ENCODE measurements at places on chromosomes 2 and 18.

GRCh38 chr2:31675485-31675901 lies 94.8 kb upstream of the SRD5A2 start:
- no peak for DNase-seq

- no peak for DNase-seq
These were observed 34.0 kb downstream of the ACTR2 start for GRCh38 chr2:65261676-65262075.

GRCh38 chr2:118689456-118689855 lies 158.0 kb downstream of the EN1 start:
- no peak for DNase-seq

GRCh38 chr2:145777297-145777696 lies 1257.4 kb upstream of the ZEB2 start:
- no peak for DNase-seq

DNA sequence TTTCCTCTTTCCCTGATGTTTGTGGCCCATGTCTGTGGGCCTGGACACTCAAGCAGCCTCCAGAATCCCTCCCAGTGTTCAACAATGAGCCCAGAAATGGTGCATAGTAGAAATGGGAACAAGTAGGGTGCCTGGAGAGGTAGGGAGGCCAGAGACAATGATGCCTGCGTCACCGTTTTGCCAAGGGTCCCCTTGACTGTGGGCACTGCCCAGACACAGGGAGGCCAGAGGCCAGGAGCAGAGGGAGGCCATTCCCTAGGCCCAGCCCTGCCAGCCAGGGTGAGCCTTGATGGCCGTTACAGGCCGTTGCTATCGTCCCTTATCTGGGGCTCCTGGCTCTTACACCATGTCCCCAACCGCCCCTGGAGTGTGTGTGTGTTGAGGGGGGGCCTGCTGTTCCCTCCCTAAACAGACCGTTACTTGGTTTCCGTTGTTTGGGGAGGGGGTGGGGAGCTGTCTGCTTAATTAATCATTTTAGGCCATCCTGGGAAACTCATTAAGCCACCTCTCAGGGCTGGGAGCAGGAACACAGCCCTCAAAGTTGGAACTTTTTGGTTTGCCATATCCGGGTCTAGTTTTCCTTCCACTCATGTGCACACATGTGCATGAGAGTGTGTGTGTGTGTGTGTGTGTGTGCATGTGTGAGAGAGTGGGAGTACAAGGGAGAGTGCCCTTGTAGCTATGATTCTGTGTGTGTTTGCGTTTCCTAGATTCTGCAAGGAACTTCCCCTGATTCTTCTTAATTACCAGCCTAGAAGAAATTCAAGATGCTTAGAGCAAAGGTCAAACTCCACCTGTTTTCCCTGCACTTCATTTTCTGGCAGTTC lies 135.2 kb upstream of the HAAO start:
- DNase-seq = no peak

GRCh38 chr18:43578706-43579105 lies 301.4 kb upstream of the SYT4 start:
- no peak for DNase-seq

- no peak for DNase-seq
These were observed 43.4 kb upstream of the NEUROD1 start for GRCh38 chr2:181723731-181724130.

GRCh38 chr2:99787769-99788382 lies 298.1 kb upstream of the REV1 start:
- DNase-seq = no peak

GRCh38 chr18:62682371-62682770 lies 33.0 kb upstream of the PHLPP1 start:
- no peak for DNase-seq

GRCh38 chr18:58501066-58501896 lies 127.6 kb downstream of the ALPK2 start:
- DNase-seq = no peak

DNA sequence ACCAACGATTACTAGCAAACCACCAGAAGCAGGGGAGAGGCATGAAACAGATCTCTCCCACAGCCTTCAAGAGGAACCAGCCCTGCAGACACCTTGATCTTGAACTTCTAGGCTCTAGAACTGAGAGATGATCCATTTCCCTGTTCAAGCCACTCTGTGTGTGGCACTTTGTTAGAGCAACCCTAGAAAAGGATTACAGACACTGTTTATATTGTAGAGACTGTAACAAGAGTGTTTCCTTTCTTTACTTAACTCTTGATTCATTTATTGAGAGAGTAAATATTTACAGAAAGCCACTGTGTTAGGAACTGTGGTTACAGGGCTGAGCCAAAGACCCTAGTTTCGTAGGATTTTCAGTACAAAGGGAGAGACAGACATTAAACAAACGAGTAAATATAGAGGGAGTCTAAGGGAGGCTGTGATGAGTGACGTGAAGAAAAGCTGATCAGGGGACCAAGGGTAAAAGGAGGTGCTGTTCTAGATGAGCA lies 10.9 kb downstream of the CCDC68 start:
- DNase-seq = peak; percentile 3

DNA sequence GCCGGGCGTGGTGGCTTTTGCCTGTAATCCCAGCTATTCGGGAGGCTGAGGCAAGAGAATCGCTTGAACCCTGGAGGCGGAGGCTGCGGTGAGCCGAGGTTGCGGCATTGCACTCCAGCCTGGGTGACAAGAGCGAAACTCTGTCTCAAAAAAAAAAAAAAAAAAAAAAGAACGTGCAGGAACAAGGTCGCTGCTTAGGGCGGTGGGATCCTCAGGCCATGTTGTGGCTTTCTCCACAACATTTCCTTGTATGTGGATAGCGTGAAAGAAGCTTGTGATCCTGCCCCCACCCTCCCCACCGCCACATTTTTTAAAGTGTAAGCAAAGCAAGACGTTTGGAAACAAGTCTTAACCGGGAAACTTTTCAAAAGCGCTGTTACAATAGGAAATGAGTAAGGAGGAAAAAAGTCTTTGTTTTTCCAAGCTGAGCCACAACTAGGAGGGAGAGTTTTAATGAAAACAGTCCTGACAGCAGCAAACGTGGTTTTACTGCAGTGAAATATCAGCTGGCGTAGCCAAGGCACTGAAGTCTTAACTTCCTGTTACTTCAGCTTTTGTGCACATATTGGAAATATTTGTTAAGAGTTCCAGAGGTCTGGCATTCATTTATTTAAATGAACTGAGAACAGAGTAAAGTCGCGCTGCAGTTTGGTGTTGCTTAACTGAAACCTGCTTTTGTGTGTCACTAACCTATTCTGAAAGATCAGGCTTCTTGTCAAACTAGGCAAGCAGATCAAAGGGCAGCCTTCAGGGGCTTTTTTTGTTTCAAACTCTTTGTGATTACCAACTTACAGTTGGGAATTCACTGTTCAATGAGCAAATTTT lies 3.8 kb downstream of the TGIF1 start:
- DNase-seq = no peak

- DNase-seq = no peak
These were observed 7.6 kb downstream of the BCL2 start for GRCh38 chr18:63312019-63312409.

- DNase-seq = no peak
These were observed 193.3 kb downstream of the ANKRD30B start for GRCh38 chr18:14941256-14941655.

All from SHP77 treated with DMSO at 0.1 percent for 48 hours (cell line).